ENCODE measurements at places on chromosomes 12 and 14.

DNA sequence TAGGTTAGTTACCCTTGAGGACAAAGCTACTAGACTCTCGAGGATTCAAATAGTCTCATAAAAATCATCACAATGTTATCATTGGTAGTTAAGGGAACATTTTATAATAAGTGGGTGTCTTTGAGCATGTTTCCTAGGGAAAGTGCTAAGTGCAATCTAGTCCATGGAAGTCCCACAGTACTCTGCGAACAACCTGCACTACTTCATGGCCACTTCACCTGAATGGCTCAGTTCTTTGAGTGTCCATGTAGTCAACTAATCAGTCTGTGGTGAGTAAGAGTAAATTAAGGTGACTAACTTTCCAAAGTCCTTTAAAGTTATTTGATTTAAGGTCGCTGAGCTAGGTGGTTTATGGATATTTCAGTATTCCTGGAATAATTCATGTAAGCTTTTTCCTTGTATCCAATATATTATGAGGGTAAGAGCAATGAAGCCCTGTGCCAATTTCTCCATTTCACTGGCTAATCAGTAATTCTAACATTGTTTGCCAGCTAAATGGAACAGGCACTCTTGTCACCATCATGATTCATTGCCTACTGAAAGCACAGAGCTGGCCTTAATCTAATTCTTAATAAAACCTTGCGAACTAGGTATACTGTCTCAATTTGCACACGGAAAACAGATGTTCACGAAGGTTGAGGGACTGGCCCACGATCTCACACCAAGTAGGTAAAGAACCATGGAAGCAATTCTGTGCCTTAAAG, 495.1 kb downstream of the APAF1 start:
- DNase-seq, result no peak

DNA sequence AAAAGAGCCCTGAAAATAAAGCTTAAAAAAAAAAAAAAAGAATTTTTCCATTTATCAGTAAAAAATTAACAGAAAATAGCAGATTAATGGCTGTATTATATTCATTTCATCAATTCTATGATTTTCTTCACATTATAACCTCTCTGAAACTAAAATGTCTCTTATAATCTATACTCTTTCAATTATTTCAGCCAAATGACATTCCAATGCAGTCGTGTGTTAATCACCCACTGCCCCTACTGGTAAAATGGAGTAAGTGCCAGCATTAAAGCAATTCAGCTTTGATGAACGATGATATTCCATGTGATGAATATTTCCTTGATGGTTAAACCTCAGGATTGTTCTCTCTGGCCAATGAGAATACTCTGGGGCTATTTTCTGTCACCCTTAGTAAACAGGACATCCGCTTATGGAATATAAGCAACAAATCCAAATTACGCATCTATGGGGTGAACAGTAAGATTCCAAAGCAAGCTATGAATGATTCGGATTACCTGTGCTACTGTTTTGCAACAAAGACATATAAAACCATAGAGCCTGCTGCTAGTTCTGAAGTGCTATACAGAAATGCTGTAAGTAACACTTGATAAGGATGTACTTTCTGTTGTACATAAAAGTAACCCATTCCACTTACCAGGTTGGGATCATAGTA, 20.3 kb upstream of the SYCP3 start:
- no peak for DNase-seq

DNA sequence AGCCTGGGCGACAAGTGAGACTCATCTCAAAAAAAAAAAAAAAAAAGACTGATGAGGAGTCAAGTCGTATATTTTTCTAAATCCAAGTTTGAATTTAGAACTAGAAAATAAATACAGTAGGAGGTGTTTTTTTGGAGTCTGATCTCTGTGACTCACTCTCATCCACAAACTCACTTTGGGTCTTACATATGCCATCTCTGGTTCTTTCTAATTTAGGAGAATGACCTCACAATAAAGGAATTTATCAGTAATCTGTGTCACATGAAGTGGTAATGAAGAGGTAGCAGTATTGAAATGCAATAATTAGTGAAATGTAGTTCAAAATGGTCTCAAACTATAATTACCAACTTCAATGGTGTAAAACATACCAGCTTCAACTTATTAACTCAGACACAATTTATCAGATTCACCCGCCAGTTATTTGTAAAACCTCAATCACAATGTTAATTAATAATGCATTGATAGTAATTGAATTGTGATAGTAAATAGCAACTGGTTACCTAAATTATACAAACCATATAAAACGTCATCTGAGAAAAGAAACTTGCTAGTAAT, 4.4 kb upstream of the CFL2 start:
- DNase-seq, result no peak

GRCh38 chr12:16021026-16021425, 109.9 kb downstream of the DERA start:
- DNase-seq, result no peak

DNA sequence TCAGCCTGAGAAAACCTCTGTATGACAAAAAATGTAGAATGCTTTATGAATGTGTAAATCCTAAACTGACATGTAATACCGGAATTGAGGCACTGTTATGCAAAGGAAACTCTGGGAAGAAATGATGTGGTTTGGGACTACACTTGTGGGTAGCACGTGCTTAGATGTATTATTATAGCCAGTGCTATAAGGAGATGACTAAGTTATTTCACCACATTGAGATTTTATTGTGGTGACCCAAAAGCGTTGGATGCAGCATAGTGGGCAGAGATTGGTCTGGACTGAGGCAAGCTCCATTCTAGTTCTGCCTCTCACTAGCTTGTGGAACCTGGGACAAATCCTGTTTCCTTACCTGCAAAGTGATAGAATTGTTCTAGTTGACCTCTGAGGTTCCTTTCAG, 172.2 kb downstream of the SNAPC1 start:
- no peak for DNase-seq

- no peak for DNase-seq
Observed at GRCh38 chr12:105659355-105660075, 329.0 kb downstream of the C12orf75 start.

DNA sequence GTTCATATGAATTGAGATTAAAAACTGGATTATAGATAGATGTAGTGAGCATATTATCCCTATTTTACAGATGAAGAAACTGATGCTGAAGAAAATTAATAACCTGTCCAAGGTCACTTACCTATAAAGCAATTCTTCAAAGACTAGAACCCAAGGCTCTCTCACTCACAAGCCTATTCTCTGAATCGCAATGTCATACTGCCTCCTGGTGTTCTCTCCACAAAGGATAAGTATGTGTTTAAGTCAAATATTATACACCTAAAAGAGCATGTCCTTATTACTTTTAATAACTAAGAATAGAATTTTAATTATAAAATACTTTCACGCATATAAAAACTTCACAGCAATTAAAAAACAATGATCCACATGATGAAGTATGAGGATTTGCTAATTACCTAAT, 721.3 kb upstream of the USP15 start:
- DNase-seq, result no peak

- no peak for DNase-seq
Observed at GRCh38 chr12:52149182-52149641, 42.6 kb downstream of the KRT80 start.

DNA sequence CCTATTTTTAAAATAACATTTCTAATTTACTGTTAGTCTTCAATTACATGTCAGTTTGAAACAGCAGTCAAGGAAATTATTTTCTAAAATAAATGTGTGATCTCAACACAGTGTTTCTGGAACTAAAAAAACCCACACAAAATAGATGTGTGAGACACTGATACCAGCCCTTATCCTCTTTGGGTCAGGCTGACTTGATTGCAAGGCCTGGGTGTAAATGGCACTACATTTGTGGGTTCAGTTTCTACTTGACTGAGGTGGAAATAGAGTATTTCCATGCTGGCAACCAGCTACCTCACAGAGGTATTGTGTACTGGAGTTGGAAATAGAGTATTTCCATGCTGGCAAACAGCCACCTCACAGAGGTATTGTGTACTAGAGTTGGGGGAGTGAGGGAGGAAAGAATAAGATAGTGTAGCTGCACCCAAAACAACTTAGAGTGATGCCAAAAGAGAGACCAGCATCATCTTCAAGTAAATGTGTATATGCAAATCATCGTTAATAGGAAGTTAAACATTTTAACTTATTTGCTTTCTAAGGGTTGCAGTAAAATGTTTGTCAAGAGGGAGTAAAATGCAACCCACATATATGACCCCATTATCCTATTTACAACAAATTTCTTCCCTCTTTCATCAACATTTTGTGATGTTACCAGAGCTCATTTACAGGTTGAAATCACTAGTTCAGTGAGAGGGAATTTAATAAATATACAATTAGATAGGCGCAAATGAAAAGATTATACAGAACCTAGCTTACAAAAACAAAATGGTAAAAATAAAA, 10.7 kb upstream of the LYZ start:
- DNase-seq, result no peak

GRCh38 chr14:60819575-60819974, 85.0 kb downstream of the MNAT1 start:
- no peak for DNase-seq

GRCh38 chr14:100443603-100444002, 120.5 kb downstream of the SLC25A47 start:
- DNase-seq, result no peak

DNA sequence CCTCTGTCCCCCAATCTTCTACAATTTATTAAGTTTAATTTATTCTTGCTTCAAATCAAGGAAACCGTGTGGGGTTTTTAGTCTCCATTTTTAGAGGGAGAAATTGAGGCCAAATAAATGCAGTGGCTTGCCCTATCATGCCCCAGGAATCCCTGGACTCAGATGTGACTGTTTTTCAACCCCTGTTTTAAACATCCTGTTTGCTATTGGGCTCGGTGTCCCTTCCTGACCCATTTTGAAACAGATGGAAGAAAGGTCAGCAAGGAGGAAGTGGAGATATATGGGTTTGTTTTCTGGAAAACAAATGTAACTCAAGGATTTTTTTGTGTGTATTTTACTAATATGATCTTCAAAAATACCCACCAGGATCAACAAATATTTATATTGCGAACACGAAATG, 84.7 kb downstream of the DACT1 start:
- no peak for DNase-seq

GRCh38 chr14:28731358-28731757, 35.2 kb upstream of the FOXG1 start:
- no peak for DNase-seq

- DNase-seq, result no peak
Observed at GRCh38 chr12:94186278-94187241, 38.2 kb downstream of the PLXNC1 start.

DNA sequence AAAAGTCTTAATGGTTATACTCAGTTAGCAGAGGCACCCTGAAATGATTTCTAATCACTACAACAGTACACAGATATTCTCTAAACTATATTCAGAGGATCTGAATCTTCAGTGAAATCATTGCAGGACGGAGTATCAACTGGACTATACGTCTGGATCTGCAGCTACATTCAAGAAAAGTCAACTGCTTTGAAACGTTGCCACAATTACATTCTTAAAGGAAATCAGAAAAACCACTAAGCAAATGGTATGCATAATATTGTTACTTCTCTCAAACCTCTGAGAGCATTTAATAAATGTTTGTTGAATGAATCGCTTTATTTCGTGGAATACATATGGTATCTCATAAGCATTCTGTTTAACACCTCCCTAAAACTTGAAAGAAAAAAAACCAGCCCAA, 67.4 kb downstream of the MED13L start:
- DNase-seq, result no peak

GRCh38 chr12:85765453-85765869, 70.7 kb downstream of the RASSF9 start:
- DNase-seq, result no peak

GRCh38 chr12:115574826-115575225, 702.7 kb downstream of the MED13L start:
- no peak for DNase-seq

- DNase-seq, result no peak
Observed at GRCh38 chr14:104872469-104873341, 7.6 kb downstream of the CEP170B start.

GRCh38 chr12:107361970-107362369, 268.6 kb upstream of the CRY1 start:
- no peak for DNase-seq

GRCh38 chr14:93281937-93282336, 50.9 kb downstream of the BTBD7 start:
- DNase-seq, result no peak

- DNase-seq, result no peak
Observed at GRCh38 chr12:99200711-99201384, 446.7 kb upstream of the GARIN6 start.

DNA sequence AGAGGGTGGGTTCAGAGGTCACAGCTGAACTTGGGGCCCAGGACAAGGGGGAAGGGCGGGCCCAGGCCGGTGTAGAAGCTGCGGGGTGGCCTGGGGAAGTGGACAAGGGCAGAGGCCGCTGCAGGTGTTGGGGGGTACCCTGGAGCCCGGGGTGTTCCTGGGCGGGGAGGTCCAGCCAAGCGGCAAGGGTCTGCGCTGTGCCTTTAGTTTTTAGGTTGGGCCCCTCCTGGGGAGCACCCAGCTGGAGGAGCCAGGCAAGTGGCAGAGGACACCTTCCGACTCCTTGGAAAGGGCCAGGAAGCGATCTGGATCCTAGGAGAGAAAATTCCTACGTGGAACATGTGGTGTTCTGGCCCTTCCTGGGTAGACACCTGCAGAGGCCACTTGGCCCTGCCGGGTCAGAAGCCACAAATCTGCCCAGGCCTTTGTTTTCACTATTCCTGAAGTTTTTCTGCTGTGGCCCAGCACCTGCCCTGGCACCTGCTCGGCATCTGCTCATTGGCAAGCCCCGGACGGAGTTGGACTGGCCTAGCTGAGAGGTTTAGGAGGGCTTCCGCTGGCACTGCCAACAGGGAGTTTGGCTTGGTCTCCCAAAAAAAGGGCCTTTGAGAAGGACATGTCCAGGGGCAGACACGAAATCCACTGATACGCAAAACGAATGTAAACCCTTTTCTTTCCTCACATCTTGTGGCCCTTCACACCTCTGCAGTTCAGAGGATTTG, 61.1 kb downstream of the SMUG1 start:
- no peak for DNase-seq

DNA sequence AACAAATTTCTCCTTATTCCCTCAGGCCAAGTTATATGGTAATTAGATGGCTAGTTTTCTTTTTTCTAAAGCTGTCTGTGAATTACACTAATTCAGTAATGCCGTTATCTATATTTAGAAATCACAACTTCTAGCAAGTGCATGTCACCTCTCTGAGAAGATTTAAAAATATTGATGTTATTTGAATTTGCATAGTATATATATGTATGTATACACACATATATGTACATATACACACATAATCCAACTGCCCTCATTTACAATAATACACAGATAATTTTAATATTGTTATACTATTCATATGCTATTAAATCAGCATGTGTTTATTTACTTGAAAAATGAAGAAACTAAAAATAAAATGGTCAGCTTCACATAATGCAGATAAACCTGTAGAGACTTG, 563.9 kb downstream of the SLC16A7 start:
- DNase-seq, result no peak

GRCh38 chr14:69464829-69465228, 19.7 kb upstream of the PLEKHD1 start:
- DNase-seq, result no peak

GRCh38 chr12:57149245-57149900, 2.0 kb upstream of the LRP1-AS start:
- no peak for DNase-seq

- DNase-seq, result no peak
Observed at GRCh38 chr14:79920180-79920692, 291.1 kb downstream of the DIO2 start.

- no peak for DNase-seq
Observed at GRCh38 chr12:92075425-92075914, 70.2 kb downstream of the BTG1 start.

Measured in activated T-helper 9 cell treated with anti-CD3 and anti-CD28 coated beads, Interleukin-2, amount 50 U/mL, for 16 hours (primary cell).